ENCODE measurements at places on chromosomes 1 and 21.

DNA sequence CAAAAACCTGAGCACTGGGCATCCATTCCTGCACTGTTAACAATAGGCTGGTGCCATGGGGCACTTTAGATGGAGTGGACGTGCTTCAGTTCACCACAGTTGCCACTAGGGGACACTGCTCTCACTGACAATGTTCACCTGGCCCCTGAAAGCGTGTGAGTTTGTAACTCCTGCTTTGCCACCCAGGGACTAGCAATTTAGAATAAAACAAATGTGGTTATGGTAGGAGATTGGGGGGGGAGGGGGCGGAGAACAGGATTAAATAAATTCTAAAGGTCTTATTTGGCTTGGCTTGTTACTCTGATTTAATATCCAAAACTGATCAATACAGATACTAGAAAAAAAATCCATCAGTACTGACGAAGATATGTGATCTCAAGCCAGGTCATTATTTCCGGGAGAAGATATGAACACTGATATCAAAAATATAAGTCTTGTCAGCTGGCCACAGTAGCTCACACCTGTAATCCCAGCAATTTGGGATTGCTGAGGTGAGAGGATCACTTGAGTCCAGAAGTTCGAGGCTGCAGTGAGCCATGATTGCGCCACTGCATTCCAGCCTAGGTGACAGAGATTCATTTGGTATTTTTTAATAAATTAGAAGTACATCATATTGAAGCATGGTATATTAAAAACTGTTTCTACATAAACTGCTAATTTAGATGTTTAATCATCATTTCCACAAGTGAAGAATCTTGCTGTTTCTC is 23.2 kb downstream of the INTS7 start:
- DNase-seq = peak; percentile 42

- DNase-seq = no peak
Measured at GRCh38 chr1:177309880-177310279, 139.1 kb downstream of the BRINP2 start.

- no peak for DNase-seq
Measured at GRCh38 chr1:157715736-157716135, 15.2 kb upstream of the FCRL3 start.

GRCh38 chr1:209861242-209861641 is 33.5 kb downstream of the UTP25 start:
- DNase-seq = no peak

DNA sequence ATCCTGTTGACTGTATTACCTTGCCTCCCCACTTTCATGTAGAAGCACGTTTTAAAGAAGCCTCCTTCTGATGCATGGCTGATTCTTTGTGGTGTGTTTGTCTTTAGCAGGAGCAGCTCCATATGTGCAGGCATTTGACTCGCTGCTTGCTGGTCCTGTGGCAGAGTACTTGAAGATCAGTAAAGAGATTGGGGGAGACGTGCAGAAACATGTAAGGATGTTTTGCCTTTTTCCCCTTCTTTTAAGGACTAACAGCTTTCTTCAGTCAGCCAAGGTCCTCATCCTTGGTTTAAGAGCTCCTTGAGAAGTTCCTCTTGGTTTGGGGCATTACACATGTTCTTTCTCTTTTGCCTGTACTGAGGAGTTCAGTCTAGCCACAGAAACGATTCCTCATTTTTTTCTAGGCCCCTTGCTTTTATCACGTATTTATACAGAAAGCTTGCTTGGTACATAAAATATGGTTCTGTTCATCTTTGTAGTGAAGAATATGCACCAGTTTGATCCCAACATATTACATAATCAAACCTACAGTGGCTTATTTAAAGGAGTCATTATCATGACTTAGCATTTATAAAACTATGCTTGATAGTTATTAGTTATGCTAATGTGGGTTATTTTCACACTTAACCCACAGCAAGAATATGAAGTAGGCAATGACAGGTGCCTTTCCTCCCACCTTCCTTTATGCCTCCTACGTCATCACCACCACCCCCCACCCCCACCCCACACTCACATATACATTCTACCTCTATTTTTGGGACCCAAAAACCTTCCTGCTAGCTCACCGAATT is 19.6 kb downstream of the CAP1 start:
- DNase-seq = no peak

GRCh38 chr1:1234180-1234808 is 2.3 kb downstream of the B3GALT6 start:
- DNase-seq = no peak

- DNase-seq = no peak
Measured at GRCh38 chr1:91314643-91315042, 90.0 kb downstream of the HFM1 start.

- DNase-seq = no peak
Measured at GRCh38 chr1:115331558-115332331, 6.3 kb downstream of the NGF start.

DNA sequence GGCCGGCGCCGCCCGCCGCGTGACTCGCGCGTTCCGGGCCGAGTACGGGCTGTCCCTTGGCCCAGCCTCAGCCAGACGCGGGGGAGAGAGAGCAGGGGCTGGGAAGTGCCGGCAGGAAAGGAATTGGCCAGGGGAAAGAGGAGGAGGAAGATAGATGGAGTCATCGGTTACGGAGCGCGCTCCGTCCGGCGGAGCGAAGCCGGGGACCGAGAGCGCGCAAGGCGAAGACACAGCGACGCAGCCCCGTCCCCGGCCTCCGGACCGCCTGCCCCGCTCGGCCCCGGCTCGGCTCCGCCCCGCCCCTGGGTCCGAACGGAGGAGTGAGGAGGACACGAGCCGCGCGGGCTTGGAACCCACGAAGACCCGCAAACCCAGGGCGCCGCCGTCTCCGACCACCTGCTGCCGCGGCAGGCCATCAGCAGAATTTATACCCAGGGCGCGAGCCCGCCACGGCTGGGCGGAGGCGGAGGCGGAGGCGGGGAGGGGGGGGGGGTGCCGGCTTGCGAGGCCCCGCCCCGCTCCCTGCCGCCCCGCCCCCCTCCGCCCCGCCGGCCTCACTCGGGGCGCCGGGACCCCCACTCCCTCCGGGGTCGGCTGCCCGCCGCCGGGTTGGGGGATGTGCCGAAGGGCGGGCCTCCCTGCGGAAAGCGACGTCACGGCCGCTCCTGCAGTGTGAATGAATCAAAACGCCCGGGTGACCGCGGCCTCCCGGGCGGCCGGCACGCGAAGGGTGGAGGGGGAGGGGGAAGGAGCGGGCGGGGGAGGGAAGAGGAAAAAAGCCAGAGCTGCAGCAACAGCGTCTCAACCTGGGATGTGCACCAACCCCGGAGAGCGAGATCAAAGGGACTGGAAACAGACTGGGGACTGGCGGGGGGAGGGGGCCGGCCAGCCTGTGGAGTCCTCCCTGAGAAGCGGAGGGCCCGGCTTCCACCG is at the start of gene LHX4:
Gene LHX4, plus strand, starts transcription at position 782 of the 933 bp plus-strand sequence. CDS start 266 bp downstream, outside the sequence.
- no peak for DNase-seq

DNA sequence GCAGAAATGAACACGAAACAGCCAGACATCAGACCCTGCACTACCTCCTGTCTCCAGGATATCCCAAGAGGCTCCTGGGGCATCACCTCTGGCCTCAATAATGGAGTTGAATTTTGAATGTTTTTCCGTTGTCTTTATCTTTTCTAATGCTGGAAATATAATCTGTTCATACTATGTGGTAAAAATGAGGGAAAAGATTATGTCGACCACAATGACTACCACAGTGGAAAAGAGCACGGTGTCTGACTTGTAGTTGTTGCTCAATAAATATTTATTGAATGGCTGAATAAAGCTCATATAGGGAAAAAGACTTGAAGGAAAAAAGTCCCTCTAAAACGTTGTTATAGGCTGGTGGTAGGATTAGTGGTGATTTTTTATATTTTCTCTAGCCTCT is 44.6 kb upstream of the ROR1 start:
- DNase-seq = no peak

- no peak for DNase-seq
Measured at GRCh38 chr1:30777060-30777903, 19.7 kb upstream of the LAPTM5 start.

DNA sequence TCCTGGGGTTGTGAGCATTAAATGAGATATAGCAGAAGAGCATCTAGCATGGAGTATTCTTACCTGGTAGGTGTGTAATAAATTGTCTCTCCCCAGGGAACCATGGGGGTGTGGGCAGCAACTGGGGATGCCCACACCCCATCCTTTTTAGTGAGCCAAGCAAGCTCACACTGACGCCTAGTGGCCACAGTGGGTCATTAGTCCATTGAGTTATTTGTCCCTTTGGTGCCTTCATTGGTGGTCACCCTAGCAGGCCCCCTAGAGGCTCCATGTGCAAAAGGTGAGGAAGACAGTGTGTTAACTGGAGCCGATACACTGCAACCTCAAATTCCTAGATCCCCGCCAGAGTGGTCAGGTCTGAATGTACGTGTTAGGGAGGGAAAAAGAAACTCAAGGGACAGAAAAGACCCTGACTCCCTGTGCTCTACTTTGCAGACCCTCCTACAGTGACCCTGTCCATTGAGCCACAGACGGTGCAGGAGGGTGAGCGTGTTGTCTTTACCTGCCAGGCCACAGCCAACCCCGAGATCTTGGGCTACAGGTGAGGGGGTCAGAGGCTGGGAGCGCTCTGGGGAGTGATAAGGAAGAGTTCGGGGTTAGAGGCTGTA is 93.3 kb upstream of the CD1D start:
- no peak for DNase-seq

- no peak for DNase-seq
Measured at GRCh38 chr1:154181944-154182343, 10.0 kb downstream of the TPM3 start.

GRCh38 chr1:172139196-172139595 is 281.3 kb upstream of the C1orf105 start:
- DNase-seq = no peak

DNA sequence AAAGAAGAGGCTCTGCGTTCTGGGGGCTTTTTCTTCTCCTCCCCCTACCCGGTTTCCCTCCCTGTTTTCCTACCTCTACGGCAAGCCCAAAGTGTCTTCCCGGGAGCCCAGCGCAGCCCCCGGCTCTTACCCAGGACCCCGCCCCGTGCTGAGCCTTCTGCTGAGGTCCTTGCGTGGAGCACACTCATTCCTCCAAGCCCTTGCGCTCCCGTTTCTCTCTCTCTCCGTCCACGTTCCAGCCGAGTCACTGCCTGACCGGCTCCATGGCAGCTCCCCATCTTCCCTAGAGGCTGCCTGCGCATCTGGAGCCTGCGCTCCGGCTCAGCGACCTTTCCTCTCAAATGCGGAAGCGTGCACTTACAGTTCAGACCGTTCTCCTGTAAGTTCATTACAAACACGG is 24.9 kb upstream of the PDXK start:
- no peak for DNase-seq

DNA sequence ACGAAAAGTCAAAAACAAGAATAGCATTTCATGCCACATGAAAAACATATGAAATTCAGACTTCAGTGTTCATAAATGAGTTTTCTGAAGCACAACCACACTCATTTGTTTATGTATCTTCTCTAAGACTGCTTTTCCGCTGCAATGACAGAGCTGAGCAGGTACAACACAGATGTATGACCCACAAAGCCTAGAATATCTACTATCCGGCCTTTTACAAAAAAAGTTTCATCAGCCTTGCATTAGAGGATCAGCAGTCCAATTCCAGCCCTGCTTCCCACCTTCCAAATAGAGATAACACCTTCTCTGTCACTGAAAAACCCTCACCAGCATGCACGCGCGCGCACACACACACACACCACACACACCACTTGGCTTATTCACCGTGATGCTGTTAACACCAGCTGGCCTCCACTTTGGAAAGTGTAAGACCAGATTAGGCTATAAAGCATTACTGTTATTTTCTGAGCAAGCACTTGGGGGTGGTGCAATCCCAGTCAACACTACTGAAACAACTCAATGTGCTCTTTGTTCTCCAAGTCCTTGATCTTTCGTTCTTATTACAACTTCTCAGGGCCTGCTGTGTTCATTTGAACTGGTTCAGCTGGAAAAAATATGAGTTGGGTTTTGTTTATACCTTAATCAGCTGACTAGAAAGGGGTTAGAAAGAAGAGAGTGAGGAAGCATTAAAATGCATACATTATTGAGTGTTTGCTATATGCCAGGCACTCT is 90.0 kb downstream of the GLUL start:
- no peak for DNase-seq

- DNase-seq = no peak
Measured at GRCh38 chr1:36894824-36895223, 139.5 kb downstream of the GRIK3 start.

DNA sequence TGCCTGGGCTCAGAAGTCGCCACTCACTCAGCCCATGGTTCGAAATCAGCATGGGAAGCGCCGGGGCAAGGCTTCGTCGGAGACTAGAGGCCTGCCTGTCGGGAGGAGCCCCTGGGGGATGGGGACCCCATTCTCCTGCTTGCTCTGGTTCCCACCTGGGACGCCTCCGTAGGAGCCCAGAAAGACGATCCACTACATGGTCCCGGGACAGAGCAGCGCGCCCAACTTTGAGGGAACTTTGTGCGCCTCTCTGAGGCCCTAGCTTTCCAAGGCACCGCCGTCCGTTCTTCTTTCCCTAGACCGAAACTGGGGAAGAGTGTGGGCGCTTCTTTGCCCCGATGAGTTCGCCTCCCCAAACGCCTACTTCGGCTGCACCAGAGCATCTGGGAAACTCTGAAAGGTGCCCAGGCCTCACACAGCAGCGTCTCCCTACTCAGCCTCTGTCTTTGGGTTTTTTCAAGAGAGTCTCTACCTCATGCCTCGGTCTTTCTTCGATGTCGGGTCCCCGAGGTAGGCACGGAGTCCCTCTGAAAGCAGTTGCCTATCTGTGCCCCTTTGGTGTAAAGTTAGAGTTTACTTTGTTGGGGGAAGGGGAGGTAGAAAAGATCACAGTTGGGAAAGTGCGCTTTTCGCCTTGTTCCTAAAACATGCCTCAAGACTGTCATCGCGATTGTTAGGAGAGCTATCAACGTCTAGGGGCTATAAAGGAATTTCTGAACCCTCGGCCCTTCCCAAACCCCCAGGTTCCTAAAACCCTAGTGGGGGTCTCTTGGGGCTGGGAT is 14.0 kb downstream of the NR5A2 start:
- no peak for DNase-seq

DNA sequence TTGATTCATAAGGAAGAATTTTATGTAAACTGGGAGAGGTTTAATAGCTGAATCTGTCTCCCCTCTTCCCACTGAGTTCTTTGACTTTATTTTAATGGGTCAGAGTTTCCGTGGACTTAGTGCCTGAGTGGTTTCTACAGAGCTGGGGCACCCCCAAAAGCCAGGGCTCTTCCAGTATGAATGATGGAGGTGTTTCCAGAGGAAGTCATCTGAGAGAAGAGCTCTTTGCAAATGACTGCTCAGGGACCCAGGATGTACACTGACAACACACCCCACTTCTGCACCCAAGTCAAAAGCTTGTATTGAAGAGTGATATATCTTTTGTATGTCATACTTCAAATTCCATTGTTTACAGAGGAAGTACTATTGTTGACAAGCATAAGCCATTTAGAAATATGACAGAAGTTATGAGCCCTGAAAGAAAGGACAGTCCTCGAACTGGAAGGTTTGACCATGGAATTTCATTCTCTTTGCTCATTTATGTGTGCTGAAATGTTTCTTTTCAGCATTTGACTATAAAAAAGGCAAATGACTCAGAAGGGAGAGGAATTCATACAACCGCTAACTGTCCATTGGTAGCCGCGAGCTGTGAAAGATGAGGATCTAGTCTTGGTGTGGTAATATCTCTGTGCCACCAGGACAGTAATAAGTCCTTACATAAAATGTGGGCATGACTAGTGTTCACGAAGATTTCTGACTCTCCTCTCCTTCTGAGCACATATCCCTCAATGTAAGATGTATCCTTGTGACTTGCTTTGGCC is 25.4 kb upstream of the LMX1A start:
- no peak for DNase-seq
